A375 (cell line): ENCODE measurements at places on chromosomes 6 and 20. TPM values are rescaled to one million over a fixed set of nuclear protein-coding genes. Genes with fewer than 3 reads are reported as not detected.

Gene CRISP2
- total RNA-seq: 0.29 TPM in 1 of 2 replicates, not detected in the other

Gene PAK5
- total RNA-seq: not detected in 2 replicates

Gene HEY2
- 2.0 and 2.6 TPM in 2 replicates for total RNA-seq

Gene PSORS1C1
- total RNA-seq: 1.1 and 8.5 TPM in 2 replicates
